ENCODE measurements at places on chromosomes 1 and 21.

DNA sequence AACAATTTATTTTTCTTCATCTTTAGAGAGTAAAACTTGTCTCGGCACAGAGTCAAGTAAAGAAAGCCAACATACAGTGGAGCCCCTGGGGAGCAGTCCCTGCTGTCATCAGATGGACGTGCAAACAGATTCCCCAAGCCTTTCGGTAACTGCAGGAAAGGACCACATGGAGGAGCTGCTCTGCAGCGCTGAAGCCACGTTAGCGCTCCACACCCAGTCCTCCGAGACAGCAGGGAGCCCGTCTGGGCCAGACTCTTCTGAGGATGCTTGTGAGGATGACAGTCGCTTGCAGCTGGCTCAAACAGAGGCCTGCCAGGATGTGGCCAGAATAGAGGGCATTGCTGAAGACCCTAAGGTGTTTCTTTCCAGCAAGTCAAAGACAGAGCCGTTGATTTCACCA, 77.1 kb upstream of the SCCPDH start:
- no peak for DNase-seq

GRCh38 chr1:17004466-17005364, 7.0 kb downstream of the ATP13A2 start:
- no peak for DNase-seq

DNA sequence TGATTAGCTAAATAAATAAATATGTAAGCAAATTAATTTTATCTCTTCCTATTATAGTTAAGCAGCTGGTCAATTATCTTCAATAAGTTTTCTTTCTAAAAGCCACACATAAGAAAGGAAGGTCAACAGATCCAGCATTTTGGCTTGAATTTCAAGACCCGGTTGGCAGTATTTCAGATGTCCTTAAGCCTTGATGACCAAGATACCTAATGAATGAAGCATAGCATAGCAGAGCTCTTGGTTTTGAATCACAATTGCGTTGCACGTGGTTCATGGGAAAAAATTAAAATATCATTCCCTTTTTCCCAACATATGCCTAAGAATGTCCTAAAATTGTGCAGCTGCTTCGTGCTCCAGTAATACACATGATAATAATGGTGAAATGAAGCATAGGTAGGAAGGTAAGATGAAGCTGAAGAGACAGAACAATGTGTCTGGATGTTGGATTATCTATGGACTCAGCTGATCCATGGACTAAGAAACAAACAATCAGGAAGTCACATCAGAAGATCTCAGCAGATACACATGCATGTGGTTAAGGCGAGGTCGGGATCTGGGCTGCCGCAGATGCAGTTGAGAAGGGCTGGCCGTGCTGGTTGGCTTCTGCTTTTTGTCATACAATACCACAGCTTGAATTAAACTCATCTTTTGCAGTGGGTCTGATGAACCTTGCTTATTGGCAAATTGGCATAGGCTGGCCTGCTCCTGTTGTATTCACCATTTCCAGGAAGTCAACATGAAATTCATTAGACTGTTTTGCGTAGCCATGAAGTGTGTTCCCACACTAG, 284.9 kb upstream of the RUNX1 start:
- no peak for DNase-seq

GRCh38 chr1:235659186-235659771, 9.7 kb upstream of the GNG4 start:
- no peak for DNase-seq

DNA sequence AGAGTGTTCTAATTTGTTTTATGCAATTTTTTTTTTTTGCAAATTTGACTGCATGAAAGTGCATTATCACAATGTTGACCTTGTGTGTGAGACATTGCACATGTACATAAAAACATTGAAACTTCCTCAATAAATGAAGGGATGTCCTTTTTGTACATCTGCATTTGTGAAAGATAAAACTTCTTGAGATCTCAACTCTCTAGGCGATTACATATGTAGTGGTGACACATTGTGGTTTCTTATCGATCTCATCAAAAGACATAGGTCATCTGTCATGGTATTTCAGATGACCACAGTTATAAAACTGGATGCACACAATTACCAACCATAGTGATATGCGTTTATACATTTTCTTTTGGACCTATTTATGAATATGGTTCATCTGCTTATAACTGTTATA, 35.6 kb upstream of the C21orf91 start:
- no peak for DNase-seq
